ENCODE measurements at places on chromosomes 6 and 20.

DNA sequence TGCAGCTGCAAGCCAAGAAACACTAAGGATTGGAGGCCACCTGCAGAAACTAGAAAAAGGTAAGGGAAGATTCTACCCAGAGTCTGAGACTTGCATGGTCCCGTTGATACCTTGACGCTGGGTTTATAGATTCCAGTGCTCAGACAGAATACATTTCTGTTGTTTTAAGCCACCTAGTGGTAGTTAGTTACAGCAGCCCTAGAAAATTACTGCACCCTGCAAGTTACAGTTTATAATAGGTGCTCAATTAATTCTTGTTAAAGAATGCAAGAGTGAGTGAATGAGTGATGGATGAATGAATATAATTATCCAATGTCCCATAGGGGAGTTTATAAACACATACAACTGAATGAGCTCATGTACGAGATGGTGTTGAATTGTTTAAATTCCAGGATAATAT, 453.1 kb upstream of the SLC35B3 start:
- no peak for DNase-seq

- DNase-seq: no peak
These were observed 118.6 kb upstream of the DOK5 start for GRCh38 chr20:54356801-54357200.

DNA sequence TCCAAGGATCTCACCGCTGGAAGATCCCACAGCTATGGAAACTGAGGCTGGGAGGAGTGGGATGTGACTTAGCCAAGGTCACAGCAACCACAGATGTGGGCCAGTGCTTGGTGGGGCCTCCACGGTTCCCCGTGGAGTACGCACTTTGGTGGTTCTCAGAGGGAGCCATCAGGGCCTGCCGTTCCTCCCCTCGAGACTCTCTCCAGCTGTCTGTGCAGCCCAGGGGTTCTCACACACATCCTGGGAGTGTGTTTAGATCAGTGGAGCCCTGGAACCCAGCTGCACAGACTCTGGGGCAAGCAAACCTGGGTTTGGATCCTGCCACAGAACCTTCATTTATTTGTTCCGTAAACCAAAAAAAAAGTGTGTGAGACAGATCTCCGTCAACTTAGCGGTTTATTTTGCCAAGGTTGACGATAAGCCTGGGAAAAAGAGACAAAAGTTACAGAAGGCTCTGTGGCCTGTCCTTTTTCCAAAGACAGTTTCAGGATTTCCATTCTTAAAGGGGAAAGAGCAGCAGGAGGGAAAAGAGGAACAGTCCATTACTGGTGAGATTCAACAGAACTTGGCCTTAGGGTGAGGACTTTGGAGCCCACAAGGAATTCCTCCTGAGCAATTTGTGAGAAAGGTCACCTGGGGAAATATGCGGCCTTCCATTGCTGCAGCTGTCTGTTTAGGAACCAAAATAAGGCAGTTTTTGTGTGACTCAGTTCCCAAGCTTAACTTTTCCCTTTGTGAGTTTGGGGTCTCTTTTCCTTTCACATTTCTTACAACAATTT, 13.6 kb upstream of the MYMX start:
- DNase-seq: no peak

GRCh38 chr20:61802721-61803311, 262.9 kb downstream of the TAF4 start:
- no peak for DNase-seq

- no peak for DNase-seq
These were observed 202.9 kb upstream of the SOX4 start for GRCh38 chr6:21390532-21391213.

GRCh38 chr20:24018796-24019195, 30.2 kb upstream of the GGTLC1 start:
- no peak for DNase-seq

DNA sequence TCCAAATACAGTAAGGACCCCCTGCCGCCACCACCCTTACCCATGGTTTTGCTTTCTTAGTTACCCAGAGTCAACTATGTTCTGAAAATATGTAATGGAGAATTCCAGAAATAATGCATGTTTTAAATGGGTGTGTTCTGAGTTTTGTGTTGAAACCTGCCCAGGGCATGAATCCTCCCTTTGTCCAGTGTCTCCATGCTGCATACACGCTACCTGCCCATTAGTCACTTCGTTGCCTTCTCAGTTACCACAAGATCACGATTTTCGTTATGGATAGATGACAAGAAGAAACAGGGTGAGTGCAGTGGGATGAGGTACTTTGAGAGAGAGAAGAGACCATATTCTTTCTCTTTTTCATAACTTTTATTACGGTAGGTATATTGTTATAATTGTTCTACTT, 10.6 kb downstream of the FARS2 start:
- DNase-seq: no peak

DNA sequence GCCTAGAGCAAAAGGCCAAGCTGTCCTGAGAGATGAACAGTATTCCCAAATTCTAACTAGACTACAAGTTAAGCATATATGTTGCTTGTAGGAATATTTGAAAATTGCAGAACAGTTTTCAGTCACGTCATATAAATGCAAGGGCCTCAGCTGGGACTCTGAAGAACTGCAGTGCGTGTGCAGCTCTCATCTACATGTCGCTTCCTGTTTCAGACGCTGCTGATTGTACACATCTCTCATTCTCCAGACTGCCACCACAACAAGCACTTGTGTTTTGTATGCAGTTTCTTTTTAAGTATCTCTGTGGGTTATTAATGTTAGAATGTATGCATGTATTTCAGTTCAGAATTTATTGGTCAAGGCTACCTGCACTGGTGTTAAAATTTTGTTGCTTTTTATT, 119.7 kb downstream of the MAP3K4 start:
- no peak for DNase-seq

- DNase-seq: no peak
These were observed 684.2 kb downstream of the KIF16B start for GRCh38 chr20:15889061-15889460.

- no peak for DNase-seq
These were observed 4.2 kb upstream of the ANGPT4 start for GRCh38 chr20:920311-920710.

GRCh38 chr6:127539272-127539671, 20.1 kb upstream of the MTCL3 start:
- DNase-seq: no peak

DNA sequence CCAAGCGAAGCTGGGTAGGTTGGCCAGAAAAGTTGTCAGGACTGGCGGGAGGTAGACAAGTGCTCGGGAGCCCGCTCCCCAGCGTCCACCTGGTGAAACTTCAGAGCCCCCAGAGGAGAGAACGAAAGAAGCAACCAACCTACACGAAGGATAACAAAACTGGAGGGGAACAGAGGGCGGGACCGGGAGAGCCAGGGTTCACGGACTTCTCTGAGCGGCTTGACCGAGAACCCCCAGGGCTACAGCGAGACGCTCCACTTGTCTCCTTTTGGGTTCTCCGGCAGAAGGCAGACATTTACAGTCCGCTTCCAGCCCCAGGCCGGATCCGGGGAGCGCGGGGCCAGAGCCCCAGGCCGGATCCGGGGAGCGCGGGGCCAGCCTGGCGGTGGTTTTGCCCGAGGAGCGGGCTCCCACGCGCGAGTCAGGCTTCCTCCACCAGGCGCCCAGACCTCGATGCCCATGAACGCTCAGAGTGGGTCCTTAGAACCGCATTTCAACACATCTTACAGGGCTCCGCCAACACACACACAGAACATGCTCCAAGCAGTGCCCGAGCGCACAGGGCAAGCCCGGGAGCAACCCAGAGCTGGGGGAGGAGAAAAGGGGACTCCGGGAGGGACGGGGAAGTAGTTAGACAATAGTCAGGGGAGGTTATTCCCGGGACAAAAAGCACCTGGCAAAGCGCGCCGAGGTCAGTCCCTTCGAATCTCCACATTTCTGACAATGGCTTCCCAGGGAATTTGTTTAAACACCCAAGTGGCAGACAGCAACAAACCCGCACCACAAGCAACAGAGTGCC, 1.1 kb downstream of the PTPRK start:
- DNase-seq: peak; percentile 23

- DNase-seq: no peak
These were observed 176.4 kb downstream of the SAMD5 start for GRCh38 chr6:147684906-147685305.

GRCh38 chr20:33553516-33553915, 63.6 kb downstream of the CBFA2T2 start:
- no peak for DNase-seq

DNA sequence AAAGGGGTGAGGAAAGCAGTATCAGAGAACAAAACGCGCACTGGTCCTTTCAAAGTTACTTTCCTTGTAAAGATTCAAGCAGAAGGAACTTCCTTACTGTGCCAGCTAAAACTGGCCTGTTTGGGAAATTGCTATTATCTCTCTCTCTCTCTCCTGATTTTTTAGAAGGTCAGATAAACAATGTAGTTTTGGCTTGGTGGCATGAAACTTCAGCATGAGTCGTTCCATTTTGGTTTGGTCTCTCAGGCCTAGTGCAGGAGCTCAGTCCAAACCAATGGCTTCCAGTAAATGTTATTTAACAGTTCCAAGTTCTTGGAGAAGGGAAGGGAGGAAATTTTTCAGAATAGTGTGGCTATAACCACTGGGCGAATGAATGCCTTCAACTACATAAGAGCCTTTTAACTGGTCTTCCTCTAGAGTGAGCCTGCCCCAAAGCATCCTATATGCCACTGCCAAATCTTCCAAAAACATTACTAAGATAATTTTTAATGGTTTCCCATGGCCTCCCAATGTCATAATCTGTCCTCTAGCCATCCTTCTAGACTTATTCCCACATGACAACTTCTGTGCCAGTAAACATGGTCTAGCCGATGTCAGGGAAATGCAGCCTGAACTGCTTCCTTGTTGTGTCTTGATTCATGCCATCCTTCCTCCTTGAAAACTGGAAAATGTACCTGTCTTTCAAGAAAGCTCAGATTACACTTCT, 9.1 kb upstream of the SNX9 start:
- no peak for DNase-seq

DNA sequence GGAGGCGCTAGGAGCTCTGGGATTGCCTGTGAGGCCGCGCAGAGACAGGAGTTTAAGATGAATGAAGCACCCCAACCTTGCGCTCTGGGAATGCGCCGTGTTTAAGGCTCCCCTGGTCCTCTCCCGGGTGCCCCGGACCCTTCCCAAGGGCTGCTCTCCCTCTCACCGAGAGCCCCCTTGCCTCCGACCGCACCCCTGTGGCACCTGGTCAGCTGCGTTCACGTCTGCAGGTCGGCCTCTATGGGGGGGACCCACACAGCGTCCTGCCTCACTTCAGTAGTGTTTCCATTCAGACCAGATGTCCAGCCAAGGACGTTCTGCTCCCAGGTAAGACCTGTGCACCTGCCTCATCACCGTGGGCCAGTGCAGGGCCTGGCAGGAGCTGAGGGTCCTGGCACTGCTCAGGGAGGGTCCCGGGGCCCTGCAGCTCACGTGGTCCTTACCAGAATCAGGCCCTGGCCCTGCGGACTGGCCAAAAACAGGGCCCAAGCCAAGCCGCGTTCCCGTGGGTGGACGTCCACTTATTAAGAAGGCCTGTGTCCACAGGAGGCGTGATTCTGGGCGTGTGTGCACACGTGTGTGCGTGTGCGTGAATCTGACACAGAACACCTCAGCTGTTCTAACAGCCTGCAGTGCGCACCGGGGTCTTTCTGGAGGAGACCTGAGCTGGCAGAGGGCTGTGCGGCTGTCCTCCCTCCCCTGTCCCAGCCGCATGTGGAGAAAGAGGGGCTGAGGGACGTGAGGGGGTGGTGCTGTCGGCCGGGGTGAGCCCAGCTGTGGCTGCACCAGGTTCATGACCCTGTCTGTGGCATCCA, 79.9 kb upstream of the BHLHE23 start:
- no peak for DNase-seq

DNA sequence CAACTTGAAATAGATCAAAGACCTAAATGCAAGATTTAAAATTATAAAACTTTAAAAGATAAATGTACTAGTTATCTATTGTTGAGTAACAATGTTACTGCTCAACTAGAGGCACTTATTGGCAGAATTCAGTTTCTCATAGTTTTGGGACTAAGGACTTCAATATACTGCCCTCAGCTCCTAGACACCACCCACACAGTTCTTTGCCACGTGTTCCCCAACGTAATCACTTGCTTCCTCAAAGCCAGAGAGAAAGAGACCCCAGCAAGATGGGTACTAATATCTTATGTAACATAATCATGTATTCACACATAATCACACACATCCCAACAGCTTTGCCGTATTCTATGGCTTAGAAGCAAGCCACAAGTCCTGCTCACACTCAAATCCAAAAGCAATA, 50.3 kb upstream of the SLC22A16 start:
- no peak for DNase-seq

- DNase-seq: no peak
These were observed 51.3 kb downstream of the ATRN start for GRCh38 chr20:3521852-3522740.

DNA sequence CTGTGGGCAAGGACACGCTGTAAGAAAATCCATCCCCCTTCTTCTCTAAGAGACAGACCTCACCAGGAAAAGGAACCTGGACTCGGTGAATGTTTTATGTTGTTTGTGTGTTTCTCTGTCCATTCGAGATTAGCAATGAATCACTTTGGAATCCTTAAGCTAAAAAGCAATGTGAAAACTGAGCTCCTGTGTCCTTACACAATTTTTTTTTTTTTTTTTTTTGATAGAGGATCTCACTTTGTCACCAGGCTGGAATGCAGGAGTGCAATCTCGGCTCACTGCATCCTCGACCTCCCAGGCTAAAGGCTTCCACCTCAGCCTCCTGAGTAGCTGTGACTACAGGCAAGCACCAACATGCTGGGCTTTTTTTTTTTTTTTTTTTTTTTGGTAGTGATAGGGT, 32.1 kb downstream of the BFSP1 start:
- no peak for DNase-seq

GRCh38 chr6:142566628-142567396, 265.0 kb downstream of the ADGRG6 start:
- DNase-seq: peak; percentile 3

DNA sequence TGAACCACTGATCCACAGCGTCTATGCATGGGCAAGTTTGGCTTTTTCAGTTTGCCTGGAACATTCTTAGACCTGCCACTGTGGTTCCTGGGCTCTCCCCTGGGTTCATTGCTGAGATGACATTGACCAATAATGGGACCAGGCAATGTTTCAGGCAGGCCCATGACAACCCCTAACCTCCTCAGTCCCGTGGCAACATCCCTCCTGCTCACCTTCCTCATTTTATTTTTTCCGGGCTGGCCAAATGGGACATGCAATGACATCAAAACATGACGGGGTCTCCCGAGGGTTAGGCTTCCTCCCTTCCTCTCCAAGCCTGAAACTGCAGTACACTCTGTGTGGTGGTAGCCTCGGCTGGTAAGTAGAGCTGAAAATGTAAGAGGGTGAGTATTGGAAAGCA, 234.0 kb upstream of the RREB1 start:
- no peak for DNase-seq
